ENCODE measurements at places on chromosomes 5 and 9. TPM values are rescaled to one million over a fixed set of nuclear protein-coding genes. Genes with fewer than 3 reads are reported as not detected.

GRCh38 chr5:93126634-93127033 lies 454.4 kb downstream of the NR2F1-AS1 start:
- DNase-seq = no peak

GRCh38 chr5:53643445-53643844 lies 83.0 kb downstream of the NDUFS4 start:
- DNase-seq = no peak

GRCh38 chr9:34686231-34686630 lies 4.8 kb downstream of the CCL19 start:
- DNase-seq = peak; percentile 55

Gene OR13C9
- total RNA-seq = not detected

GRCh38 chr5:8828596-8829322 lies 717.1 kb downstream of the SEMA5A start:
- no peak for DNase-seq

DNA sequence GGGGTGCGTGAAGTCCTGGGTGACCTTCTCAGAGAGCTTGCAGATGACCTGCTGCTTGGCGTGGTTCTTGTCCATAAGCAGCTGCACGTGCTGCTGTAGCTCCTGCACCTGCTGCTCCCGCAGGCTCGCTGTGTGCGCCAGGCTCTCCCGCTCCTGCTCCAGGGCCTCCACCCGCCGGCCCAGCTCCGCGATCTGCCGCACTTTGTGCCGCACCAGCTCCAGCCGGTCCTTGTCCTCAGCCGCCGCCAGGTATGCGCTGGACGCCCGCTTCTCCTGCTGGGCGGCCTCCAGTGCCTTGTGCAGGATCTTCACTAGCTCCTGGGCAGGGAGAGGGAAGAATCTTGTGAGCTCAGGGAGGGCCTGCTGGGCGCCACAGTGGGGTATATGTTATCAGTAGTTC lies 28.5 kb upstream of the CORO2A start:
- no peak for DNase-seq

- DNase-seq = no peak
Observed at GRCh38 chr9:77953590-77953989, 78.0 kb downstream of the GNAQ start.

DNA sequence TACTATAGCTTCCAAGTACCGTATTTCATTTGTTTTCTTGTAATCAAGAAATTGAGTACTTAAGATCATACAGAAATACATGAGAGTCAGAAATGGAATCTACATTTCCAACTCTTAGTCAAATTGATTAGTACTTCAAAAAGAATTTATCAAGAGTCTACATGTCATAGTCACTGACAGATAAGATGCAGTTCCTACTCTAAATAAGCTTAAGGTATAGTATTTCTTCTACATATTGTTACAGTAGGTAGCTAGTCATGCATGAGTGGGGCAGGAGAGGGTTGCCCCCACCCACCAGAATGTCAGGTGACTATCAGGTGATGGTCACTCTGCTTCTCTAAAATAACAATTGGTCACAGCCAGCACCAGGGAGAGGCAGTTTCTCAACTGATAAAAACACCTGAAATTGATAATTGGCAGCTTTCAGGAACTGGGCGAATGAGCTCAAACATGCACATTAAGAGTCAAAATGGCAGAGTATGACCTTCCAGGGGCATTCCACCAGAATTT lies 2.9 kb downstream of the BAAT start:
- no peak for DNase-seq

Gene ROPN1L
- total RNA-seq = 1.5 TPM

Gene TXNDC8
- total RNA-seq = not detected

- no peak for DNase-seq
Observed at GRCh38 chr9:94824913-94825610, 98.6 kb downstream of the AOPEP start.

- DNase-seq = peak; percentile 84
Observed at GRCh38 chr9:129697656-129698253, 32.3 kb downstream of the PRRX2 start.

DNA sequence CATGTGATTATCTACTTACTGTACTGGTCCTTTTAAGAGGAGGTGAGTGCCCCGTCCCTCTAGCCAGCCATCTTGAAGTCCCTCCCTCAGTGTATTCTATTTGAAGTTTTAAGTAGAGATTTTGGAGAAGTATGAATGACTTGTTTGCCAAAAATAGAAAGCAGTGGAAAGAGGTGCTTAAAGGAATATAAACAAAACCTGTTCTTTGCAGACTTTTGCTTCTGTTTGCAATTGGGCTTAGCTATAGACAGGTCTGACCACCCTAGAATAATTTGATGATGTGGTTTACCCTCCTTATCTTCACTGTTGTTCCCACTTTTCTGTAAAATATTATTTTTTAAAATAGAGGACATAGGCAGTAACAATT lies 21.2 kb downstream of the OSMR start:
- no peak for DNase-seq
